NCI-H2171 (cell line): ENCODE measurements at places on chromosomes 2 and 18.

- DNase-seq: no peak
Measured at GRCh38 chr18:7561909-7562460, 5.1 kb upstream of the PTPRM start.

DNA sequence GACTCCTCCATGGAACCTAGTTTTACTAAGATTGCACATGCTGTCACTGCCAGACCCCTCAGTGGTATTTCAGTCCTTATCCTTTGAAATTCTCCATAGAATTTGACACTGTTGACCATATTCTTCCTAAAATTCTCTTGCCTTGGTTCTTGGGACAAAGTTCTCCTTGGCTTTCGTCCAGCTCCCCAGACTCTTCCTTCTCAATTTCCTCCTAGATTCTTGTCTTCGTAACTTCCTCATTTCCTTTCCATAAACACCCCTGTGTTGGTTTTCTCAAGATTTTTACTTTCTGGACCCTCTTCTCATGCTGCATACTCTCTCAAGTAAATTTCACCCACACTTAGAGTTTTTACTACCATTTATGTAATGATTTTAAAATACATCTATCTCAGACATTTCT lies 96.6 kb upstream of the TWSG1 start:
- DNase-seq: no peak

DNA sequence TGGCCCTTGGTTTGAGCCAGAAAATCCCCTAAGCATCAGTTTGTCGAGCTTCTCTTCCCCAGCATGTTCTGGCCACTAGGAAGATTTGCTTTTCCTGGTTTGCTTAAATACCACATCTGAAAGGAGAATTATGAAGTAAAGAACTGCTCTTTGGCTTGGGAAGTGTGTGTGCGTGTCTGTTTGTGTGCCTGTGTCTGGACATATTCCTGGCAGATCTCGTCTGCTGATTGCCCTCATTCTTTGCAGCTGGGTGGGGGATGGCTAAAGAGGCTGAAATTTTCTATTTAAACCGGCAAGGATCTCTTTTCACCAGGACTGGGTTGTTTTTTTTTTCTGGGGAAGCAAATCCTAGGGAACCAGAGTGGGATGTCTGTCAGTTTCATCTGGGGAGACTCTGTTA lies 57.3 kb upstream of the MBOAT2 start:
- no peak for DNase-seq

DNA sequence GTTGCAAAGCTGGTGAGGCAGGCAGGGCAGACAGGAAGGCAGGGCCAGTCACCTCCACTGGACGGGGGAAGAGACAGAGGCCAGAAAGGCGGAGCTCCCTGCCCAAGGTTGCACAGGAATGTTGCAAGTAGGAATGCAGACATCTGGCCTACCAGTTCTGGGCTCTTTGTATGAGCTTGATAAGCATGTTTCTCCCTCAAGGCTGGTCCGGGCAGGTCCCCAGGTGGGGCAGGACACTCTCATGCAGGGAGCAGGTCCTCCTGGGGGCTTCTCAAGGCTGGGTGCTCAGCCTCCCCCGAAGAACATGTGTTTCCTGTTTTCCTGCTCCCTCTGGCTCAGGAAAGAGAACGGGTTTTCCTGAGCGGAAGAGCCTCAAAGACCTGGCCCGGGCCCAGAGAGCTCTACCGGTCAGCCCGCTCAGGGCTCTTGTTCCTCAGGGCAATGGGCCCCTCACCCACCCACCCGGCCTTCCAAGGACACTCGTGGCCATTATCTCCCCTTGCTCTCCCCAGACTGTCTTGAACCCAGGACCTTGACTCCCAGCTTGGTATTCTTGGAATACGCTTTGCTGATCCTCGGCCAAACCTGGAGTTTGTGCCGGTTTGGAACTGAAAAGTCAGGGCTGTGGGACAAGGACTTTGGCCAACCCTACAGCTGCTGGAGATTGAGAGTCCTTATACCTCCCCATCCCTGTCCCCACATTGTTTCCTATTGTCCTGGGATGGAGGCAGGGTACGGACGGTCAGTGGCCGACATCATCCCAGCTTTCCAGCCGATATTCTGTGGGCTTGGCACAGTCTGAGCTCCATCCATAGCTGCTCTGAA lies 87.7 kb upstream of the HAAO start:
- no peak for DNase-seq

GRCh38 chr2:71575966-71576365 lies 122.6 kb downstream of the DYSF start:
- DNase-seq: no peak

DNA sequence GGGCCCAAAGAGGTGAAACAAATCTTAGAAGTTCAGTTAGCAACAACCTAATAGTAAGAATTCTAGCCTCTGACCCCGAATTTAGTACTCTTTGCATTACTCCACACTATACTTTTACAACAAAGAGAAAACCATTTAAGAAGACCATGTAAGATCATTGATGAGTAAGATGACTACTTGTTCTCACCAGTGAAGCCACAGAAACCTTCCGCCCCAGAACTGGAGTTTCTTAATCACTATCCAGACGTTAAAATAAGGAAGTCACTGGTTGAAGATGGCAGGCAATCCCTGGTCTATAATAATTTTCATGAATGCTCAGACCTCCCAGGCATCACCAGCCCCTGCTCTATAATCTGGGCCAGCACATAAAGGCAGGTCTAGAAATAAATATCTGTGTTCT lies 95.0 kb downstream of the TMEM163 start:
- DNase-seq: no peak

DNA sequence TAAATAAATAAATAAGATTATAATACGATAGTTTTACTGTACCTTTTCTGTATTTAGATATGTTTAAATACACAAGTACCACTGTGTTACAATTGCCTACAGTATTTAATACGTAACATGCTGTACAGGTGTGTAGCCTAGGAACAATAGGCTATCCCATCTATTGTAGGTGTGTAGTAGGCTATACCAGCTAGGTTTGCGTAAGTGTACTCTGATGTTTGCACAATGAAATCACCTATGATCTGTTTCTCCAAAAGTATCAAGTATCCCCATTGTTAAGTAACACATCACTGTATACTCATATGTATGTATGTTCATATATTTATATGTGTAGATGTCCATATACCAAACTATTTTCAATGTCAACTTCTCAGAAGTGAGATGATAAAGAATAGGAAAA lies 118.2 kb upstream of the RND3 start:
- DNase-seq: no peak

GRCh38 chr2:222272446-222273015 lies 26.3 kb downstream of the PAX3 start:
- DNase-seq: no peak

GRCh38 chr2:154882725-154883124 lies 184.2 kb downstream of the KCNJ3 start:
- DNase-seq: no peak

DNA sequence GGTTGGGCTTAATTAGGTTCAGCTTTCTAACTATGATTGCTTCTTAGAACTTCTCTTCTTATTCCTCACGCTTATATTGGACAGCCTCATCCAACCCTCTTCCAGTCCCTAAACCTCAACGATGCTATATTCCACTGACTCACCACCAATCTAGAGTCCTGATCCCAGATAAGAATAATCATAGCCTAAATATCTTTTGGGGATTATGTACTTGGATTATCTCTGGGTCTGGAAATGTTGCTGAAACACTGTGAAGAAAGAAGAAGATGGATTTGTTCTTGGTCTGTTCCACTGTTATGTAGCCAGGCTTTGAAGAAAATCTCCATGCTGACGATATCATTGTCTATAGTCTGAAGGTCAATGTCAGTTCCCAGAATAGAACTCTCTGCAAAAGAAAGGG lies 26.9 kb downstream of the DOK1 start:
- no peak for DNase-seq

DNA sequence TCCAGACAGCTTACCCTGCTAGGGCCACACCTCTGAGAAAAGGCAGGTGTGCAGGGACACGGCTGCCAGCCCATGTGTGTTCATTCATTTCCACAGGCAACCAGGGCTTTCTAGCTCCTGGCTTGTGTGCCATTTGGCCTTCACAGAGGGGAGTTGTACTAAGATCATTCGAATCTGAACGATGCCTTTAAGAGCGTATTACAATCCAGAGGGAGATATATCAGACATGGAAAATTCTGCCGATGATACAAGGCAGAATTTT lies 64.2 kb upstream of the OTOF start:
- DNase-seq: peak; percentile 29

- no peak for DNase-seq
Measured at GRCh38 chr2:88442061-88442460, 10.4 kb downstream of the FOXI3 start.

DNA sequence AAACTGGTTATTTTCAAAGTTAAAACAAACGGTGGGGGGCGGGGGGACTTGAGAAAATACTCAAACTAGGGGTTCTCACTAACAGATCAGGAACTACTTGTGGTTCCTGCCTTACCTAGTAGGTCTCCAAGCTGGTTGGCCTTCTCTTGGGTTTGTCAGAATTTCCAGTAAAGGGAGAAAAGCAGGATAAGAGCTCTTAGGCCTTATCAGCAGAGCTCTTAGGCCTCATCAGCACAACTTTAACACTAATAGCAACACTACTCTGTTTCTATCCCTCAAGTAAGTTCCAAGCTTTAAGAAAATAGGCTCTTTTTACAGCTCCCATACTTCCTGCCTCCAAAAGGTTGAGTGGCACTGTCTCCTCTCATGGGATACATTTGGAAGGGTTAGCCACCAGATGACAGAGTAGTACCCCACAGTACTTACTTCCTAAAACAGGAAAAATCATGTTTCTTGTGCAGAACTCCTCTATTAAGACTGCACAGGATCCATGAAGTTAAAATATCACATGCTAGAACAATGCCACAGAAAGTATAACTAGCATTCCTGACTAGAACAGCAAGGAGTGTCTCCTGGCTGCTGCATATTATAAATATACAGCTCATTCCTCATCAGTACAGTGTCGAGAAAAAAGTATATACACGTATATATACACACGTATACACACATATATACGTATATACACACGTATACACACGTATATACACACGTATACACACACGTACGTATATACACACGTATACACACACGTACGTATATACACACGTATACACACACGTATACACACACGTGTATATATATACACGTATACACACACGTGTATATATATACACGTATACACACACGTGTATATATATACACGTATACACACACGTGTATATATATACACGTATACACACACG lies 6.1 kb downstream of the FBXO11 start:
- DNase-seq: no peak

DNA sequence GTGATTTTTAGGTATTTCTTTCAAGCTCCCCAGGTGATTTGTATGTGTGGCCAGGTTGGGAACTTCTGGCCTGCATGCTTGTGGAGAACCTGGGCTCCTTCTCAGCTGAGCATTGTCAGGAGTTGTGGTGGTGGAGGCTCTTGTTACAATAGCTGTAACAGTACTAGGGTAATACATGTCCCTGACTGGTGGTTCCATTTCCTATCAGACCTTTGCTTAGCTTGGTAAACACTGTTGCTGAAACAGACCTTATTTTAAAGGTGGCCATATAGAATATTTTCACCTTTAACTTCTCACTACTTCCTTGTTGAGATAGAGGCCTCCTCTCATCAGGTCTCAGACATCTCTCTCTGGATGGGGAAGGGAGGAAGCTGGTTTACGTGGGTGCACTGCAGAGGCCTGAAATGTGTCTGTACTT lies 79.2 kb downstream of the SETBP1 start:
- DNase-seq: no peak

DNA sequence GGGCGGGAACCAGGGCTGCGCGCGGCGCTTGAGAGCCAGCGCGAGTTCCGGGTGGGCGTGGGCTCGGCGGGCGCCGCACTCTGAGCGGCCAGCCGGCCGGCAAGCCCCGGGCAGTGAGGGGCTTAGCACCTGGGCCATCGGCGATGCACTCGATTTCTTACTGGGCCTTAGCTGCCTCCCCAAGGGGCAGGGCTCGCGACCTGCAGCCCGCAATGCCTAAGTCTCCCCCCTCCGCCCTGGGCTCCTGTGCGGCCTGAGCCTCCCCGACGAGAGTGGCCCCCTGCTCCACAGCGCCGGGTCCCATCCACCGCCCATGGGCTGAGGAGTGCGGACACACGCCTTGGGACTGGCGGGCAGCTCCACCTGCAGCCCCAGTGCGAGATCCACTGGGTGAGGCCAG lies 36.5 kb upstream of the MAP2 start:
- DNase-seq: no peak

- DNase-seq: peak; percentile 45
Measured at GRCh38 chr2:187654535-187654934, 100.3 kb upstream of the TFPI start.

DNA sequence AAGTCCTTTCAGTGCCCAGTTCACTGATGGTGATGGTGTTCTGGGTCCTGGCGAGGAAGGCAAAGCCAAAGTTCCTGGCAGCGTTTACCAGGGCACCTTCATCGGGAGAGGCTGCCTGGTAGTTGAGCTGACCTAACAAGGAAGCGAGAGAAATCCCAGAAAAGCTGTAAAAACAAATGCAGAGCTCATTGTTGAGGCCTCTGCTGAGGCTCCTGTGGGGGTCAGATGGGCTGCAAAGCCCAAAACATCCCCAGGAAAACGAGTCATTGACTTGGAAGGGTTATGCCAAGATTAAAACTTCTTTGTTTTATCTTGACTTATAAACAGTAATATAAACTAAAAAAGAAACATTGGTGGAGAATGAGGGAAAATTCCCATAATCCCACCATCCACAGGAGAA lies 53.3 kb upstream of the NARS1 start:
- DNase-seq: no peak

DNA sequence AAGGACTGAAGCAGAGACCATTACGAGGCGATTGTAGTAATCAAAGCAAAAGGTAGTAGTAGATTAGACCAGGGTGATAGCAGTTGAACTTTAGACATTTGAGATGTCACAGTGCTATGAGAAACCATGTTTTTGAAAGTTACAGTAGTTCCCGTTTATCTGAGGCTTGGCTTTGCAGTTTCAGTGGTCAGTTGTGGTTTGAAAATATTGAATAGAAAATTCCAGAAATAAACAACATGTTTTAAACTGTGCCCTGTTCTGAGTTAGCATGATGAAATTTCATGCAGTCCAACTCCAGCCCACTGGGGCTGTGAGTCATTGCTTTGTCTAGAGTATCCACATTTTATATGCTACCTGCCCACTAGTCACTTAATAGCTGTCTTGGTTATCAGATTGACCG lies 47.5 kb downstream of the ZNF638 start:
- no peak for DNase-seq

- DNase-seq: no peak
Measured at GRCh38 chr2:20620696-20621365, 30.1 kb downstream of the HS1BP3 start.

GRCh38 chr2:239157269-239157668 lies 243.6 kb downstream of the HDAC4 start:
- no peak for DNase-seq

DNA sequence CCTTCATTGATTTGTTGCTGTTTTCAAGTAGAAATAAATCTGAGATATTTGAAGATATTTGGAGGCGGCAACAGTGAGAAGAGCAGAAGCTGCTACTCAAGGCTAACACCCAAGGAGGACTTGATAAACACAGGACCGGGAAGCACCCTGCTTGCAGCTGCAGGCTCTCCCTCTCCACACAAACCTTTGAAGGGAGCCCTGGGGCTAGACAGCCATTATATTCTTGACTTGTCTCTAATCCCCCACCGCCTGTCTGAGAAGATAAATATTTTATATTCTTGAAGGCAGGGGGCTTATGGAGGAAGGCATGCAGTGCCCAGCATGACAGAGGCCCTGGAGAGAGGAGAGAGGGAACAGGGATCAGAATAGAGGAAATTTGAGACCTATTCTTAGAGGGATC lies 50.9 kb upstream of the SMAD2 start:
- DNase-seq: no peak
